ENCODE measurements at places on chromosomes 1 and 21.
A peak's percentile ranks its signal among the peaks of the same experiment; 100 is the strongest.

DNA sequence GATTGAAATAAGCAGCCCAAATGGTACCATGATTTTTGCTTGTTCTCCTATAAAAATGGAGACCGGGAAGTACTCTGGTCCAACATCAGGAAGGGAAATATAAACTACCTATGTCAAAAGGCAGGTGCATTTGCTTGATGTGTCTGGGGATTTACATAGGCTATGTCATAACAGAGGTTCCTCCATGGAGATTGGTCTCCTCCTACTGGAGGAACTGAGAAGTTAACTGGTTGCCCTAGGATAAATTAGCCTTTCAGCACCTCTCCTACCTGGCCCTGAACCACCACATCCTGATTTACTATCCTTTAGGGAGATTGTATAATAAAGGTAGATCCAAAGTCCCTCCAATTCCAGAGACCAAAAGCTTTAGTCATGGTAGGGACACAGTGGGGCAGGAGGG, 1109.3 kb upstream of the B3GALT2 start:
- DNase-seq, result peak; percentile 67

- no peak for DNase-seq
Observed at GRCh38 chr1:83800066-83800465, 198.9 kb downstream of the TTLL7 start.

GRCh38 chr1:41851589-41851988, 67.1 kb downstream of the HIVEP3 start:
- peak; percentile 32 for DNase-seq

GRCh38 chr1:25431955-25432719, 1.4 kb downstream of the MACO1 start:
- DNase-seq, result peak; percentile 31

GRCh38 chr1:181767001-181767708, 283.8 kb downstream of the CACNA1E start:
- no peak for DNase-seq

DNA sequence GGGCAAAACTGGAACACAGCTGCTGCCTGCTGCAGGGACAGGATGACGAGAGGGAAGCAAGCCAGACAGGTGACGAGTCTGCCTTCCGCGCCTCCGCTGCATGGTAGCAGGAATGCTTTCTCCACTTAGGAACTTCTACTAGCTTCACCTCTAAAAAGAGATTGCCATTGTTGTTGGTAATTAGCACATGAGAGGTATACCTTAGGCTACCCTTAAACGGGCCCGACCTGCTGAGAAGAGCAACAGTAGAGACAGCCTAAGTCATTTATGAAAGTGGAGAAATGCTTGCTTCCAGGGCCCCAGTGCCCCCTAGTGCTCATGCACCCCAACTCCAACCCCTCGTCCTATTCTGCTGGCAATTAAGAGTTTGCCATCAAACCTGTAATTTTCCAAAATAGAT, 96.9 kb upstream of the AKT3 start:
- DNase-seq, result peak; percentile 58

GRCh38 chr1:40454873-40455272, 4.6 kb downstream of the ZFP69B start:
- no peak for DNase-seq

- no peak for DNase-seq
Observed at GRCh38 chr1:241317676-241318075, 39.3 kb downstream of the RGS7 start.

DNA sequence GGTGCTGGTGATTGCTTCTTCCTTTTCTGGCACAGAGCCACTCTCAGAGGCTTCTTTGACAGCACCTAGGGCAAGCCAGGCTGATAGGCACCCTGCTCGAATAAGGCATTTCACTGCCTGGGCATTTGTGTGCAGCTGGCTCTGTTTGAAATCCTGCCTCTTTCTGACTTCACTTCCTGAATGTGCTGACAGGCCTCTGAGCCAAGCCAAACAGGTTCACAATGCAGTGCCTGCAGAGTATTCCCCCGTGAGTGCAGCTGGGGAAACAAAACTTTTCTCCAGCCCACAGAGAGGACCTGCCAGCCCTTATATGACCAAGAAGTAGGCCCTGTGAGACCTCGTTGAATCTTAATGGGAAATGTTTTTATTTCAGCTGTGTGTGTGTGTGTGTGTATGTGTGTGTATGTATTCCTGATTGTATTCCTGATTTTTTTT, 10.4 kb downstream of the JUN start:
- DNase-seq, result peak; percentile 13

- DNase-seq, result no peak
Observed at GRCh38 chr21:34795548-34796180, 126.9 kb downstream of the CLIC6 start.

DNA sequence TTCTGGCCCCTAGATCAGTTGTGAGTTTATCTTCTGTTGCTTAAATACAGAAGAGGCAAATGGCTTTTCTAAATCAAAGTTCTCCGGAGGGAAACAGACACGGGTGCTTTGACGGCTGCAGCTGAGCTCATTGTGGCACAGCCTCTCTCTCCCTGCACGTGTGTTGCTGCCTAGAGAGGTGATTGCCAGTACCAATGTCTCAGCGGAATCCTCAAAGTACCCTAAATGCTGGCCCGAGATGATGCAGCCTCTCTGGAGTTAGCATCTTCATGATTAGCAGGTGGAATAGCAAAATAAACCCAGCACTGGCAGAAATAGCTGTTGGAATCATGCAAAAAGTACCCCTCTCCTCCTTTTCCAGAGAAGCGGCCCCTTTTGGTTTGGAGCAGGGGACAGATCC, 192.2 kb downstream of the PRDM2 start:
- DNase-seq, result no peak

GRCh38 chr1:2163205-2163604, 31.4 kb downstream of the FAAP20 start:
- DNase-seq, result no peak

DNA sequence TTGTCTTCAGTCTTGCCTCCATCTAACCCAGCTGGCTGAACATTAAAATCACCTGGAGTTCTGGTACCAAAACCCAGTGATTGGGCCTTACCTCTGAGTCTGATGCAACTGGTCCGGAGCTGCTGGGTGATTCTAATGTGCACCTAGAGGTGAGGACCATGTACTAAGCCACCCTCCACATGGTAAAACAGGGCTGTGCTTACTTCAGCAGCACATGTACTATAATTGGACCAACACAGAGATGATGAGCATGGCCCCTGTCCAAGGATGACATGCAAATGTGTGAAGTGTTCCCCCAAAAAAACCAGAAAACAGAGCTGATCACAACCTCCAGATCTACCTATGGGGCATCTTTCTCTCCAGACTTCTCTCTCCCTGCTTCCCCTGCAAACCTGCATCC, 37.0 kb downstream of the ELK4 start:
- no peak for DNase-seq

DNA sequence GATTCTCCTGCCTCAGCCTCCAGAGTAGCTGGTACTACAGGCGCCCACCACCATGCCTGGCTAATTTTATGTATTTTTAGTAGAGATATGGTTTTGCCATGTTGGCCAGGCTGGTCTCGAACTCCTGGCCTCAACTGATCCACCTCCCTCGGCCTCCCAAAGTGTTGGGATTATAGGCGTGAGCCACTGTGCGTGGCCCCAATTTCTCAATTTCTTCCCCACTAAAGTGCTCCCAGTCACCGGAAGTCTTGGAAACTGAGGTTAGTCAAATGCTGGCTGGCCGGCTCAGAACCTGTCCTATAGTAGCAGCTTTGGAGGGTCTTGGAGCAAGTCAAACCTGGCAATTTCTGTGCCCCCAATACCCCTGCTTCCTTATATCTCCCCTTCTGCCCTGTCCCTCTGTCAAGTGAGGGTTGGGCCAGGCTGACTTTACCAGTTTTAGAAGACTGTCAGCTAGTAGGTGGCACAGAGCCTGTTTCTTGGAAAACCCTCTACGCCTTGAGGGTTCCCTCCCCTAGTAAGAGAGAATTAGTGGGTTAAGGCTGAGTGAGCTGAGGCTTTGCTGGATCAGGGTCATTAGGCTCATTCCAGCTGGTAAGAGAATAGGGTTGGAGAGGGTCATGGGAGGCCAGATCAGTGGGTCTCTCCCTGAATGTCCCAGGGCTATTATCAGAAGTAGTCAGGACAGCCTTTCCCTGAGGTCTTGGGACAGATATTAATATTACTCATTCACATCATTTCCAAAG, 8.3 kb upstream of the EPB41 start:
- no peak for DNase-seq

- no peak for DNase-seq
Observed at GRCh38 chr1:49356594-49356993, 579.9 kb upstream of the BEND5 start.

GRCh38 chr1:176811511-176812288, 348.7 kb downstream of the PAPPA2 start:
- no peak for DNase-seq

DNA sequence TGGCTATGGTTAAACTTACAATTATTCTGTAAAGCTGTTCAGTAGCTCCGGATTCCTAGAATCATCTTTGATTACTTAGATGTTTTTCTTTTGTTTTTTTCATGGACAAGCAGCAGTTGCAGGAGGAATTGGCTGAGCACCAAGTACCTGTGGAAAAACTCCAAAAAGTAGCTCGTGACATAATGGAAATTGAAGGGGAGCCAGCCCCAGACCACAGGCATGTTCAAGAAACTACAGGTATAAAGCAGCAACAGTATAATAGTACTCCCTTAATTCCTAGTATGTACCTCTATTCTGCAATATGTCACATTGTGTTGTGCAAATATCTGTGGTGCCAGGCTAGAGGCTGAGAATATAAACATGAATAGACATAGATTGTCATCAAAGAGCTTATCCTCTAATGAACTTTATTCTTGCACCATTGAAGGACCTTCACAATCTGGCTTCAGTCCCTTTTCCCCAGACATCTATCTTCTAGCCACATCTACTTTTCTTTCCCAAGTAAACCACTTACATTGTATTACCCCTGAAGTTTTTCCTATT, 132.3 kb upstream of the BMP8A start:
- DNase-seq, result no peak

- DNase-seq, result peak; percentile 87
Observed at GRCh38 chr1:165914136-165914798, 86.9 kb downstream of the UCK2 start.

- DNase-seq, result no peak
Observed at GRCh38 chr1:206841609-206842323, 23.7 kb upstream of the IL20 start.

DNA sequence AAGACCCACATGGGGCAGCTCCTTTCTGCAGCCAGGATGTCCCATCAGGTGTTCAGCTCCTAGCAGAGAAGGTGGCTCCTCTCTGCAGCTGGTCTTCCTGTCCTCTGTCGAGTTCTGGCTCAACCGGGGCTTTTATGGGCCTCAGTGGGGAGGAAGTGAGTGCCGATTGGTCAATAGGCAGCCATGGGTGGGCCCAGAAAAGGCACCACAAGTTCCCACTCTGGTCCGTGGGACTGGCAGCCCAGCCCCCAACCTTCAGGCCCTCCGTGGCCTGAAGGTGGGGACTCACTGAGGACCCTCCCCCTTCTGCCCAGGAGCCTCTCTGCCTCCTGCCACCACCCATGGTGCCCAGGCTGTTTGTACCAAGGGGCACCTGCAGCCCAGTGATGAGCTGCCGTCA, 161.7 kb upstream of the DUSP10 start:
- no peak for DNase-seq

DNA sequence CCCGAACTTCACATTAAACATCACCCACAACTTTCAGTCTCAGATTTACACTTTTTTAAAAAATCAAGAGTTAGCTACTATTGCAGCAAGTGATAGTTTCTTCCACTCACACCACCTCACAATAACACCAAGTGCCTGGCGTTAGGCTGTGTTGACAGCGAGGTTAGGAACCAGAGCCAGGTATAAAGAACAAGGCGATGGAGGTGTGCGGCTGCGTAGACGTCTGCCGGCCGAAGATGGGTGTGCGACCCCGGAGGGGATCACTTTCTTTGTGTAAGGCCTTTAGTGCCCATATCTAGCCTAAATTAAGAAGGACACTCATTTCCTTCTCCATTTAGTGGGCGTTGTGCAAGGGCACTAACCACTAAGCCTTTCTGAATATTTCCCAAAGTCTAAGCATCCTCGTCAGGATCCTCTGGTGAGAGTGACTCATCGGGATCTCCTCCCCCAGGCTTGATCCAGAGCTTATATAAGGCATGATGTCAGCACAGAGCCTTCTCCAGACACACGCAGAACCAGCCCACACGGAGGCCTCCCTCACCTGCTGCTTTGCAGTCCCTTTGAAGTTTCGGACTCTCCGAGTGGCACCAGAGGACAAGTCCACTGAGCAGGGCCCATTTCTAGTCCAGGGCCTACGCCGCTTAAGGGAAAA, 11.8 kb downstream of the NHLH2 start:
- DNase-seq, result no peak

DNA sequence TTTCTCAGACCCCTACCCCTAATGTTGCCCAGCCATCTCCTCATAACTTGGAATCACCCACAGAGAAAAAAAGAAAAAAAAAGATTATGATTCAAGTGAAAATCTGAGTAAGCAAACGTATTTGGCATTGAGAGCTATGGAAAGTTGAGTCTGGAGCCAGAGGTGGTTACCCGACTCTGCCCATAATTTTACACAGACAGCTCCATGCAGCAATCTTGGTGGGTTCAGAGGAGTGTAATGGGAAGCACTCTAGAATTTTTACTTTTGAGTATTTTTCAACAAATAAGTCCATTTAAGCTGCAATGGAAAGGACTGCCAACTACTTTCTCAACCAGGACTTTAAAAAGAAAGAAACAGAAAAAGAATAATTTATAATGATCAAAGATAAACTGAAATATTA, 62.7 kb downstream of the ZC3H11B start:
- DNase-seq, result no peak

DNA sequence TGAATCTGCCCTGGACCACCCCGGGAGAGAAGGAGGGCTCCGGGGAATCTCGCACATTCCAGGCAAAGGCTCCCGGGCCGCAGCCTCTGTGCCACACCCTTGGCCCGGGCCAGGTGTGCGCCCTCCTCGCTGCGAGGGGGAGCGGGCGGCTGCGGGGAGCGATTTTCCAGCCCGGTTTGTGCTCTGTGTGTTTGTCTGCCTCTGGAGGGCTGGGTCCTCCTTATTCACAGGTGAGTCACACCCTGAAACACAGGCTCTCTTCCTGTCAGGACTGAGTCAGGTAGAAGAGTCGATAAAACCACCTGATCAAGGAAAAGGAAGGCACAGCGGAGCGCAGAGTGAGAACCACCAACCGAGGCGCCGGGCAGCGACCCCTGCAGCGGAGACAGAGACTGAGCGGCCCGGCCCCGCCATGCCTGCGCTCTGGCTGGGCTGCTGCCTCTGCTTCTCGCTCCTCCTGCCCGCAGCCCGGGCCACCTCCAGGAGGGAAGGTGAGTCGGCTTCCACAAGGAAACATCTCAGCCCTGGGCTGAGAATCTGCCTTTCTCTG, at the start of gene LAMC2:
TSS of gene LAMC2 (plus strand) at position 324 of the 550 bp plus-strand sequence. CDS start at position 413, 89 bp downstream.
- DNase-seq, result peak; percentile 14

All from hematopoietic multipotent progenitor cell treated with erythropoietin and hydrocortisone succinate and interleukin-3 and kit ligand, for 6 days (in vitro differentiated cells).